ENCODE measurements at places on chromosomes 2 and 18.

- DNase-seq: no peak
These were observed 49.3 kb downstream of the CD226 start for GRCh38 chr18:69898241-69898861.

- no peak for DNase-seq
These were observed 64.5 kb downstream of the ADI1 start for GRCh38 chr2:3454802-3455201.

DNA sequence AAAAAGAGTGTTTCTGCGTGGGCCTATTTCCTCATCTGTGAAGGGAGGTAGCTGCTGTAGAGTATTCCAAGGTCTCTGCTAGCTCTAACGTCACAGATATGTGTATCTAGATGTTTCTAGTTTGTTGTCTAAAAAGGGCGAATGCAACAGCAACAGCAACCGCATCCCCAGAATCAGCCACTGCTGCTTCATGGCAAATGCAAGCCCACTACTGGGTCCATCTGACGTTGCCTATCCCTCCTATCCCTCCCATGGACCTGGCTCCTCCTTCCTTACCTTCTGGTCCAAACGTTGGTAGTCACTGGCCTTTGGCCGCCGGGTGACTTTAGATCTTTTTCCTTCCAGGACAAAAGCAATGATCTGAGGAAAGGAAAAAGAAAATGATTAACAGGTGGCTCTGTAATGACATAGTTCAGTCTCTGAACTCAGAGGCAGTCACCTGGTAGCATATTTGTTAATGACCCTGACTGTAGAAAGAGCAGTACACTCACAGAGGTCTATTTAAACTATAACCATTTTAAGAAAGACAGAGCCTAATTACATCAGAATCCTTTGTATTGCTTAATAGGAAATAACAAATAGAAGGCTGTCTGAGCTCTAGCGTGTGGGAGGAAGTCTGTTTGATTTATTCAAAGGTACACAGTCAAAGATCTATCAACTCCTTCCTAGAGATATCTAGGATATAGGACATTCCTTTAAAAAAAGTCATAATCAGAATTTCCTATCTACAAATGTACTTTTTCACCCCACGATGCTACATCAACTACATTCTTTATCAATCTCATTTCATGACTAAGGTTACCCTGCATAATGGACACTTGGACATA lies 2.9 kb downstream of the TGOLN2 start:
- no peak for DNase-seq

GRCh38 chr18:76771192-76771799 lies 51.1 kb upstream of the ZNF236 start:
- DNase-seq: peak; percentile 14

DNA sequence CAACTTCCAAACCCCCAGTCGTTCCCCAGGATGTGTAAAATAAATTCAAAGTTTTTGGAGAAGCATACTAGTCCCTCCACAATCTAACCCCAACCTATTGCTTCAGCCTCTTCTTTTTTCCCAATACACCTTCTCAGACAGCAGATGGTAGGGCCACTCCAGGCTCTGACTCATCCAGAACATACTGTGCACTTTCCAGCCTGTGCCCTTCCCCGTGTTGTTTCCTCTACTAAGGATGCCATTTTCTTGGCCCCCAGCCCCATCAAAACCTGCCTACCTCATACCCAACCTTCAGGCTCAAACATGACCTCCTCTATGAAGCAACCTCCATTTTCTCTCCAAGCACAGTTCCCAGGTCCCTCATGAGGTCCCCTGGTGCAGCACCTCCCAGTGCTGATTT lies 669.3 kb downstream of the BCL11A start:
- DNase-seq: no peak

DNA sequence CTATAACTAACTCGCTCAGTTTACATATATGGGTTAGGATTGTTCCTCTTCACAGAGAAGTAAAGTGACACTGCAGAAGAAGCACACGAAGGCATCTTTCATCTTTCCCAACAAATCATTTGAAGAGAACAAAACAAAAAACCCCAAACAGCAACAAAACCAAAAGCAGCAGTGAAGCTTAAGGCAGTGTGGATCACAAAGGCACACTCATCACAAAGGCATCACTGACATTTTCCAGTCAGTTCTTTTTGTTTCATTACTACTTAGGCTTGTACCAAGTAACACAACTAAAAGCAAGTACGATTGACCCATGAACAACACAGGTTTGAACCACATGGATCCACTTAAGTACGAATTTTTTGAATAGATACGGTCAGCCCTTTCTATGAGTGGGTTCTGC lies 75.7 kb downstream of the RNF152 start:
- DNase-seq: no peak

GRCh38 chr18:21914739-21915319 lies 174.2 kb downstream of the MIB1 start:
- no peak for DNase-seq

- DNase-seq: no peak
These were observed 160.4 kb downstream of the AGAP1 start for GRCh38 chr2:235654103-235654813.

DNA sequence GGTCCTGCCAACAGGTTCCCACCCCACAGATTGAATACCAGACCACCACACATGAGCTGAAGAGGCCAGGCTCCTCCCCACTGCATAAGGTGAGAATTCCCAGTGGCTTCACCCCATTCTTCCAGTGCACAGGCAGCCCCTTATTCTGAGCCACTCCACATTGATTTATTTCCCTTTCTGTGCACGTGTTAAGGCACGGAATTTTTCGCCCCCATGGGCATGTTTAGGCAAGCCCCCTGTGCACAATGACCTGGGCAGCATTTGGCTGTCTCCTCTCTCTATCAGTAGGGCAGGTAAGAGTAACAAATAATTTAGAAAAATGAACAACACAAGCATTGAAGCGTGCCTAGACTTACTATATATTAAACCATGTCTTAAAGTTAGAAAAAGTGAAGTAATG lies 15.2 kb upstream of the CHAC2 start:
- no peak for DNase-seq

- DNase-seq: no peak
These were observed 19.4 kb downstream of the ABCB11 start for GRCh38 chr2:169011698-169012097.

- DNase-seq: no peak
These were observed 80.4 kb upstream of the RNU4ATAC start for GRCh38 chr2:121450301-121450700.

DNA sequence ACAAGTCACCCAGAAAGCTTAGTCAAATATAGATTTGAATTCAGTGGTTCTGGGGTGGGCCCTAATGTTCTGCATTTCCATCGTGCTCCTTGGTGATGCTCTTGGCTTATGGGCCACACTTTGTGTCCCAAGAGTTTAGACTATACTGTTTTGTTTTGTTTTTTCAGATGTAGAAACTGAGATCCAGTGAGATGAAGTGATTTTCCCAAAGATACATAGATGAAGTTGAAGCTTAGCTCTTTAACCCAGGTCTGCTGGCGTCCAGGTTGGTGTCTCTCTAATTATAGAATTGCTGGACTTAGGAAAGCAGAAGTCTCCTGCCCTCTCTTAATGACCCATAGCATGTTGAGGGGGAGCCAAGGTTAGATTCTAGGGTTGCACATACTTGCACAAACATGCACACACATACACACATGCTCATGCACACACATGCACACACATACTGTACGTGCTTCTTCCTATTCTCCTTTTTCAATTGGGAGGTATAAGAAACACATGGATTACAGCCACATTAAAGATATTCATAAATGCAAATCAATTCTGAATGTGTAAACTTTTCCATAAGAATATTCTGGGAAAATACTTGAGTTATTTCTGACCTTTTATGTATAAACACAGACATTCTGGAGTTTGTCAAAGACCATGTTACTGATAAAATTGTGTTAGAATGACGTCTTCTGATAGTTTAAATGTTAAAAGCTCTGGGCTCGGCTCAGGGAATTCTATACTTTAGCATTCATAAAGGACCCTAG lies 41.3 kb upstream of the IL1R1 start:
- no peak for DNase-seq

GRCh38 chr2:178512484-178512883 lies 32.2 kb downstream of the PLEKHA3 start:
- peak; percentile 6 for DNase-seq

- DNase-seq: no peak
These were observed 29.3 kb upstream of the MEP1B start for GRCh38 chr18:32160547-32160946.

GRCh38 chr2:151996243-151997003 lies 102.4 kb downstream of the CACNB4 start:
- no peak for DNase-seq

DNA sequence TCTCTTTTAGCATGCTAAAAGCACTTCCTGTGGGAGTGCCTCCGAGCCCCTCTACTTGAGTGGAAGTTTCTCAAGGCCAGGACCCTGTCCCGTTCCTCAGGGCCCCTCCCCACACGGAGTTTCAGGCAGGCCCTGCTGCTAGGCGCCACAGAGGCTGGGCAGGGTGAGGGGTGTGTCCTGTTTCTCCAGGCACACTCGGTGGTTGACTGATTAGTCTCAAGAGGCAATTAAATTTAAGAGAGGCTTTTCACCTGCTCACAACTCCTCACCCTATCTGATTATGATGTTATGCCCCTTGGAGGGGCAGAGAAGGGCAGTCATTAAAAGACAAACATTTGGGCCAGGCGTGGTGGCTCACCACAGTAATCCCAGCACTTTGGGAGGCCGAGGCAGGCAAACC lies 160.8 kb upstream of the HAAO start:
- no peak for DNase-seq

- no peak for DNase-seq
These were observed 153.2 kb upstream of the ETAA1 start for GRCh38 chr2:67243919-67244318.

- DNase-seq: no peak
These were observed 16.6 kb downstream of the SERPINB13 start for GRCh38 chr18:63603772-63604171.

GRCh38 chr2:143674051-143674450 lies 544.8 kb downstream of the ARHGAP15 start:
- no peak for DNase-seq

GRCh38 chr2:167692191-167692590 lies 555.2 kb downstream of the STK39 start:
- DNase-seq: no peak
